A673 (cell line): ENCODE measurements at places on chromosomes 16 and 17. TPM values are rescaled to one million over a fixed set of nuclear protein-coding genes. Genes with fewer than 3 reads are reported as not detected.

DNA sequence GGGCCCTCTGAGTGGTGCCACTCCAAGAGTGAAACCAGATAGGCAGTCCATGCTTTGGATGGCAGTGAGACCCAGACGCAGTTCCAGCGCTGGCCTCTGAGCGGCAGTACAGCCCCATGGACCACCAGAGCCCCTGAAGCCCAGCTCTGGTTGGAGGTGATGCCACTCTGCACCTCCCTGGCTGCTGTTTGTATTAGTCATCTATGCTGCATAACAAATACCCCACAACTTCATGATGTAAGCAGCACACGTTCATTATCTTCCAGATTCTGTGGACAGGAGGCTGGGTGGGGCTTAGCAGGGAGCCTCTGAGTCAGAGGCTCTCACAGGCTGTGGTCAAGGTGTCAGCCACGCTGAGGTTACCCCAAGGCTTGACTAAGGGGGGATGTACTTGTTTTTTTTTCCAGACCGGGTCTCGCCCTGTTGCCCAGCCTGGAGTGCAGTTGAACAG lies 5.1 kb upstream of the NME4 start:
- DNase-seq, result peak; percentile 84
- no peaks in the 10 kb centered on the region for H3K4me1 ChIP-seq
- H3K27me3 ChIP-seq, result no peaks in the 10 kb centered on the region
- H3K27ac ChIP-seq, result no peak overlapping the region

ALOX15B gene
- 0.17 and 0.30 TPM in 2 replicates for total RNA-seq

- no peak overlapping the region for H3K27ac ChIP-seq
- H3K4me3 ChIP-seq, result no peak overlapping the region
- H3K4me1 ChIP-seq, result no peaks in the 10 kb centered on the region
Measured at GRCh38 chr16:84266451-84266850, 26.6 kb upstream of the KCNG4 start.

ST6GALNAC1 gene
- total RNA-seq, result not detected in 2 replicates
